ENCODE measurements at places on chromosomes 11 and 22. TPM values are rescaled to one million over a fixed set of nuclear protein-coding genes. Genes with fewer than 3 reads are reported as not detected.

DNA sequence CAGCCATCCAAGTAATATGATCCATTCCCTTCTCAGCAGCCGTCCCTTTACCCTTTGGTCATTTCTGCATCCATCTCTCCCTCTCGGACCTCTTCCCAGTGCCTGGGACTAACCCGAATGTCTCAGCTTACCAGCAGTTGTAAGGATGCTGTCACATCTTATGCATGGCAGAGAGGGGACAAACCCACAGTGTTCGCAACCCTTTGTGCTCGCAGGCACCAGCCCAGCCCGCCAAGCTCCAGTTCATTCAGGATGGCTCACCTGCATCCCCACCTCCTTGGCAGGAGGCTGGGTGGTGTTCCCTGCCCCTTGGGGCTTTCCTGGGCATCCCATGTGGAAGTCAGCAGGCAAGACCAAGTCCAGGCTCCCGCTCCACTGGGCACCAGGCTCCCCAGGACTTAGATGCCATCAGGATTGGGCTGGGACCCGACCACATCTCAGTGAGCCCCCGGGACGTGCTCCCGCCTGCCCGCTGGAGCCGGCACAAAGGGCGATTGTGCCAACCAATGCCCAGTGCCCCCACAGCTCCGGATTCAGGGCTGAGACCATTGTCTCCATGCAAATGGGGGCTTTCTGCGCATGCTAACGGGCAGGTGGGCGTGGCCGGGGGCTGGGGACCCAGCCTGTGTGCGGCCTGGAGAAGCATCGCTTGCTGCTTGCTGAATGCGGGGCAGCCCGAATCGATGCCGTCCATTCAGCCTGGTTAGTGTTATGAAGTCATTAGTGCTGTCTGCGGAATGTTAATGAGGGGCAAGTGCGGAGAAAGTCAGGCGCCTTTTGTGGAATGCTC is 108.6 kb downstream of the KCNQ1OT1 start:
- H3K27ac ChIP-seq: no peak overlapping the region
- peaks cover 3% of the 10 kb centered on the region for H3K36me3 ChIP-seq
- DNase-seq: no peak
- H3K4me1 ChIP-seq: peaks cover 4% of the 10 kb centered on the region
- H3K4me3 ChIP-seq: no peak overlapping the region
- no peaks in the 10 kb centered on the region for H3K27me3 ChIP-seq

- H3K4me1 ChIP-seq: peaks cover 17% of the 10 kb centered on the region
- H3K4me3 ChIP-seq: no peak within 1 kb of the TSS
- peaks cover 11% of the 10 kb centered on the region for H3K27me3 ChIP-seq
Measured at GRCh38 chr22:26617271-26618199, at the start of gene CRYBB1. Gene CRYBB1, minus strand, starts transcription at chr22:26618027. Its CDS starts 1,708 bp downstream, at chr22:26616319.

GRCh38 chr11:112612250-112612849 is 348.9 kb upstream of the NCAM1 start:
- no peak overlapping the region for H3K4me3 ChIP-seq
- no peak for DNase-seq
- no peaks in the 10 kb centered on the region for H3K4me1 ChIP-seq

The IGLL1 gene
- total RNA-seq: not detected

The SNX32 gene
- 0.34 TPM for total RNA-seq

The MS4A12 gene
- total RNA-seq: not detected

Data from T-helper 17 cell (primary cell).